Mesendoderm (in vitro differentiated cells): ENCODE measurements at places on chromosomes 12 and 14.

- DNase-seq = no peak
These were observed 57.0 kb upstream of the FBRSL1 start for GRCh38 chr12:132432721-132433577.

DNA sequence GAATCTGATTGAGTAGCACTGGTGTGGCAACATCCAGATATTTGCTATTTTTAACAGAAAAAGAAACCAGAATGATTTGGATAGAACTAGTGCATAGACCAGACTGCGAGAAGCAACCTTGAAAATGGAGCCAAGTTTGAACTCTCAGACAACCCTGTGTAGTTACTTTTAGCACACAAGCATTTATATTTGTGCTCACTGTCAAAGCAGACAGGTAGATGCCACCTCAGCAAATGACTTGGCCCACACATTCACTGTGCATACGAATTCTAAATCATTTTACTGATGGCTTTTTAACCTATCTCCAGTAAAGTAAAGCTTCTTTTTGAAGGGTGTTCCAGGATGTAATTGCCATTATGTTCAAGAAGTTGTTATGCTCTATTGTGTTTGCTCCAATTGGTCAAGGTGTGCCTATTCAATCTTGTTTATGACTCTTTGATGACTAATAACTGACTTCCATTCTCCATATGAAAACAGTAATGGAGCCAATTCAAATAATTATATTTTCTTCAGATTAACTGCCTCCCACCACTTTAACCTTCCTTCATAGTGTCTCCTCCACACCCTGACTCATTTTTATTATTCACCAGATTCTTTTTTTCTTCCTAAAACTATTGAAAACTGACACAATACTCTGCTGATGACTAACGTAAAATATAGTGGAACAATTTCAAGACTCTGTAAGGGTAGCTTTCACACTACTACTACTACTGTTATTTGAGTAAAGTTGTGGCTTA lies 138.5 kb downstream of the CCER1 start:
- no peak for DNase-seq

- DNase-seq = no peak
These were observed 65.0 kb downstream of the CDK17 start for GRCh38 chr12:96335270-96335669.

GRCh38 chr12:40351976-40352375 lies 127.2 kb downstream of the LRRK2 start:
- DNase-seq = no peak

GRCh38 chr14:81314443-81315175 lies 85.5 kb downstream of the STON2 start:
- DNase-seq = peak; percentile 85

DNA sequence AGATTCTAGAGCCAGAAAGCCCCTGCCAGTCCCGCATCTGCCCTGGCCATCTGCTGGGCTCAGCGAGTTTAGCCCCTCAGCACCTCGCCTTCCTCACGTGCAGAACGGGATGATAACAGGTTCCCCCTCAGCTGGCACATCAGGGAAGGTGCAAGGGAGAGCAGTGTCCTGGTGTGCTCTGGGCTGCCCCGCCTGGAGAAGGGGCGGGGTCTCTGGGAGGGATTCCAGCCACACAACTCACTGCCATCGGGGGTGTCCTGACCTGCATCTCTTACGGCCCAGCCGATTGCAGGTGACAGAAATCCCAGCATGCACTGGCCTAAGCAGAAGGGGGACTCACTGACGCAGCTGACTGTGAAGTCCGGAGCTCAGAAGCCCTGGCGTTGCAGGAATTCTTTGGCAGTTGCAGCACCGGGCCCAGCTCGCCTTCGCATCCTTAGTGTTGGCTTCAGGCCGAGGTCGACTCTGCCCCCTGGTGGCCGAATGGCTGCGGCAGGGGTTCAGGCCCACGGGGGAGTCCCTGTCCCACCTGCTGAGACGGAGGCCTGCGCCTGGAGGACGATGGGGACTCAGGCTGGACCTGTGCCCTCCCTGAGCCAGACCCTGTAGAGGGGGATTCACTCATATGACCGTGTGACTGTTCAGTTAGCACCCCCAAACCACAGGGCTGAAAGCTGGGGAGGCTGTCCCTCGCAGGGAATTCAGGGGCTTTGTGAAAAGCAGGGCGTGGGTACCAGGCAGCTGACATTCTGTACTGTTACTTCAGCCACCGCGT lies 178.6 kb downstream of the ADGRD1 start:
- DNase-seq = peak; percentile 94

DNA sequence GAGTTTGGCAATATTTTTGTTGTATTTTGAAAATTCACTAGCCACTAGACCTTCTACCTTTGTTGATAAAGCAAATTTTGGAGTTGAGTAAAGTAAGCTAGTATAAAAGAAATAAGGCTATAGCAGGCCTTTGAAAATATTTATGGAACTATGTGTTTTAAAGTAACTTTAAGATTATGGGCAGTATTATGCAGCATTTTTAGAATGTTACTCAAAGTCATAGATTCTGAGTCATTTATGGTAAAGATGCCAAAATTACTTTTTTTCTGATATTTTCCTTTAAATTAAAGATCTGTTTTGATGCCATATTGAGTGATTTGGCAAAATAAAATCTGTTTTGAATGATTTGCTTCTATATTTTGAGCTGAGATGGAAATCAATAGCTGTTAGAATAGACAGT lies 57.2 kb downstream of the SYNE2 start:
- no peak for DNase-seq

DNA sequence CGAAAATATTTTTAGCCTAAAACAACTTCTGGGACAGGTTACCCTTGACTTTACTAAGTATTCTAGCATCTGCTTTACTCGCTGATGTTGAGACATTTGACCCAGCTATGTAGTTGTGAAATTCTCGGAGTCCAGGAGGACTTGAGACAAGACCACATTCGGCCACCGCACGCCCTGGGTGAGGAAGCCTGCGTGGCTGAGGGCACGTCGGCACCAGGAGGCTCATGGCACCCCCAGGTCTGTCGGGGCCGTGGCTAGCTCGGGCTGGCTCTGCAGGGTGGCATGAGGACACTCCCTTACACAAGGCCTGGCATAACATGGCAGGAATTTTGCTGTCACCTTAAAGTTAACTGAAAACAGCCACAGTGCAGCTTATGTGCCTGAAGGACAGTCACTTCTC lies 58.1 kb upstream of the MMP17 start:
- DNase-seq = no peak

- DNase-seq = peak; percentile 37
These were observed 65.5 kb downstream of the WSCD2 start for GRCh38 chr12:108194585-108194984.
